ENCODE measurements at places on chromosomes 11 and 22.

GRCh38 chr11:120184371-120184945 lies 26.4 kb upstream of the OAF start:
- no peak for DNase-seq

GRCh38 chr22:19568337-19569275 lies 44.4 kb upstream of the CLDN5 start:
- DNase-seq: no peak

DNA sequence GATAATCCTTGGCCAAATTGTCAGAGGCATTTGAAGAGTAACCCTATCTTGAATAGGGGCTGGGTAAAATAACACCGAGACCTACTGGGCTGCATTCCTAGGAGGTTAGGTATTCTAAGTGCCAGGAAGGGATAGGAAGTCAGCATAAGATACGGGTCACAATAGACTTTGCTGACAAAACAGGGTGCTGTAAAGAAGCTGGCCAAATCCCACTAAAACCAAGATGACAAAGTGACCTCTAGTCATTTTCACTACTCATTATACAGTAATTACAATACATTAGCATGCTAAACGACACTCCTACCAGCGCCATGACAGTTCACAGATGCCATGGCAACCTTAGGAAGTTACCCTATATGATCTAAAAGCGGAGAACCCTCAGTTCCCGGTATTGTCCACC lies 964 bp upstream of the REXO2 start:
- no peak for DNase-seq

DNA sequence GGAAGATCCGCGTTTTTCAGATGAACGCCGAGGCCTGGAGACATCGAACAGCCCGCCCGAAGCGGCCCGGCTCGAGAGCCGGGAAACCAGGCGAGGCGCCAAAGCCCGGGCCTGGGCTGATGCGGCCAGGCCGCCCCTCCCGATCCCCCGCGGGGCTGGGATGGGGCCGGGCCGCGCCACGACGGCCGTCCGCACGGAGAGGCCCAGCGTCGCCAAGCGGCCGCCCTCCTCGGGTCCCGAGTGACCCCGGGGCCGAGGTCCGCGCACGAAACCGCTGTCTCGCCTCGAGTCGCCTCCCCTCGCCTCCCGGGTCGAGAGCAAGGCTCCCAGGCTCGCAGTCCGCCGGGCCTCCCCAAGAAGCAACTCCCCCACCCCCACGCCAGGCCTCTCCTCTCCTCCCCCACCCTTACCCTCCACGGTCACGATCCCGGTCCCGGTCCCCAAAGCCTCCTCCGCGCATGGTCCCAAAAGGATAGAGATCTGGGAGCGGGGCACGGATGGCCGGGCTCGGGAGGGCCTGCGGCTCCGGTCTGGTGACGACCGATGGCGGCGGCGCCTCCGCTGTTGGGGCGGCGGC lies 482 bp downstream of the DDX17 start:
- DNase-seq: no peak

- no peak for DNase-seq
Measured at GRCh38 chr11:74581954-74582547, 10.3 kb upstream of the POLD3 start.

GRCh38 chr11:7019500-7020182 lies 505 bp downstream of the ZNF214 start:
- no peak for DNase-seq

- no peak for DNase-seq
Measured at GRCh38 chr11:34238966-34239365, 118.8 kb downstream of the ABTB2 start.

- DNase-seq: no peak
Measured at GRCh38 chr22:41152902-41153301, 52.2 kb upstream of the L3MBTL2 start.

GRCh38 chr11:35076201-35077100 lies 62.5 kb upstream of the CD44 start:
- no peak for DNase-seq
